ENCODE measurements at places on chromosomes 4 and X.

GRCh38 chr4:188658958-188659522 is 519.8 kb downstream of the TRIML1 start:
- DNase-seq = no peak

DNA sequence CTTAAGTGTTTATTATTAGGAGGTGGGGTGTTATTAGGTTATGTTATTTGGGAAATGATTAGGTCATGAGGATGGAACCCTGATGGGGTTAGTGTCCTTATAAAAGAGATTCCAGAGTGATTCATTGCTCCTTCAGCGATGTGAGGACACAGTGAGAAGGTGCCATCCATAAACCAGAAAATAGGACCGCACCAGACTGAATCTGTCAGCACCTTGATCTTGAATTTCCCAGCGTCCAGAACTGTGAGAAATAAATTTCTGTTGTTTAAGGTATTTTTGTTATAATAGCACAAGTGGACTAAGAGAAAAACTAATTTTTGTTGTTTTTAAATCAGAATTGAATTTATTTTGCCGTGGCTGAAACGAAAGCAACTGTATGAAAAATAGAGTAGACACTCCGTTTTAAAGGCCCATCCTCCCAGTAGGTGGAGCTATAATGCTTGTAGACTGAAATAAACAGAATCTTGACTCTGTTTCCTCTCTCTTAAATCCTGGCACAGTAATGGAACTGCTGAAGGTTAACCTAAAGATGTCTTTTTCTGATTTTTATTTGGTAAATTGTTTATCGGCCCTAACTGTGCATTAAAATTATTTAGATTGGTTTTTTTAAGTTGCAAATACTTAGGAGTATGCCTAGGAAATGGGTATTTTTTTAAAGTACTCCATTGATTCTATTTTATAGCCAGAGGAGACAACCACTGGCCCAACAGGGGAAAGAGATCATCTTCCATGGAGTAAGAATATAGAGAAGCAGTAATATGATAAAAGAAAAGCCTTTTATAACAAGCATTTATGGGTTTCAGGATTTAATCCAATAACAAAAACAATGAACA is 133.2 kb upstream of the ADAMTS3 start:
- peak; percentile 7 for DNase-seq

GRCh38 chrX:138791551-138791950 is 80.0 kb upstream of the FGF13 start:
- DNase-seq = no peak

- DNase-seq = no peak
These were observed 50.8 kb upstream of the PPP2R2C start for GRCh38 chr4:6523251-6523650.

DNA sequence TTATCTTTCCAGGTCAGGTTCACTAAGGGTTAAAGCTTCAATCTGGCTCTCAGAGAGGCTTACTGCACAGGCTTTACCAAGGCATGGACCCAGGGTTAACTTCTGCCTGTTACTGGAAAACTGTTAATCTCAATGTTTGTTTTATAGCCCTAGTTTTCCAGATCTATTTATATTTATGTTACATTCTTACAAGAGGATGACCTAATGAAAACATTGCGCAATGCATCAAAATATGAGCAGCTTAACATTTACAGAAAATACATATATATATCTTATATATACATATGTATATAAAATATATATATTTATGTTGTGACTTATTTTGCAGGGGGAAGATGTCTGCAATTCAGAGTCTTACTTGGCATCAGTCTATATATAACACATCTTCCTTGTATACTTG is 112.3 kb downstream of the PCDH19 start:
- DNase-seq = no peak

- DNase-seq = peak; percentile 34
These were observed 7.5 kb downstream of the STOX2 start for GRCh38 chr4:183912585-183912984.

DNA sequence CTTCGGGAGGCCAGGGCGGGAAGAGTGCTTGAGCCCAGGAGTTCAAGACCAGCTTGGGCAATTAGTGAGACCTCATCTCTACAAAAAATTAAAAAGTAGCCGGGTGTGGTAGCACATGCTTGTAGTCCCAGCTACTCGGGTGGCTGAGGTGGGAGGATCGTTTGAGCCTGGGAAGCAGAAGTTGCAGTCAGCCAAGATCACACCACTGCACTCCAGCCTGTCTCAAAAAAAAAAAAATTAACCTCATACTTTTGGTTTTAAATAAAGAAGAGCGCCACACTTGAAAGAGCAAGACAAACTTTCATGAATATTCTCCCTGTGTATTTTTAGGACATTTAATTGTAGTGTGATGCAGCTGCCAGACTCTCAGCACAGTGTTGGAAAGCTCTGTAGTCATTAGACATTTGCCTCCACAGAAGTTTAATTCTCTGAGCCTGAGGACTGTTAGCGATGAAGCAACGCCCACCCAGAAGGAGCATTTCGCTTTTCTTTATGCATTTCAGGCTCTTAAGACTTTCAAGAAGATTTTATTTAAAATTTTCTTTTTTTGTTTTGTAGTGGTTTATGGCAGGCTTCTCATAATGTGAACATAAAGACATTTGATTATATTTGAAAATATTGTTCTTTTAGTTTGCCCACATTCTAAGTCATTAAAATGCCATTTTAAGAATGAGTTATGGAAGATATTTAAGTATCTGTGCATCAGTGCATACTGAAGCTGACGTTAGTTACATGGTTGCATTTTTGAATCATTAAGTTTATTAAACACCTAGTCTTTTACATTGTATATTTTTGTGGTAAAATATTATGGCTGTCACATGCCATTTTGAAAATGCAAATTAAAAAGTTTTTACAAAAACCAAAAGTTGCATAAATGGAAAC is 45.8 kb downstream of the DCLK2 start:
- DNase-seq = no peak

DNA sequence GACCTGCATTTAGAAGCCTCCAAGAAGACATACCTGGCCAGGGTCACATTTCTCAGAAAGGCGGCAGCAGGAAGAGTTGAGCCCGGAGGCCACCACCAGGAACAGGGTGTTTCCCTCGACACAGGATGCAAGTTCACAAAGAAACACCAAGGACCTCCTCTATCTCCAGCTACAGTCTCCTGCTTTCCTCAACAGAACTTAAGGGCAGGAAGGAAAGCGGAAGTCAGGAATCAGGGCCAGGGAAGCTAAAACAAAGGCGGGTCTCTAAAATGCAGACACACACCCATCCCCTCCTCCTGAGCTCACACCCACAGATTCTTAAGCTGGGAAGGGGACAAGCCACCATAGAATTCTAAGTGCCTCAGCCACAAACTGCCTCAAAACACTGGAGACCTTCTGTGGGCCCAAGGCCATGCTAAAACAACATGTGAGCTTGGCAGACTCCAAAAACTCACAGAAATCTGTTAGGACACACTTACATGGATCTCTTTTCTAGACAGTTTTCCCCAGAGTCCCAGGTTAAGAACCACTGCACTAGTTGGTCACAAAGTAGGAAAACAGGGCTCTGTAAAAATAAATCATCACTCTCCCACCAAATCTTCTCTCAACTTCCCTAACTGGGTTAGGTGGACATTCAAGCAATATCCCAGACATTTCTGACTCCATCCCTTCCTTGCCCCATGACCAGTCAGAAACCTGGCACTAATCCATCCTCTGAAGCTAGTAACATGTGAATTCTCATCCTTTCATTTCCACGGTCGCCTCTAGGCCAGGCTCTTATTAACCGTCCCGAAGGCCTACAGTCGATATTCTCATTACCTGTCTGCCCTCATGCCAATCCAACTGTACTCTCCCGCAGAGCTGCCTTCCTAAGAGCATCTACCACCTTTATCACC is 163.2 kb downstream of the APBB2 start:
- DNase-seq = no peak

DNA sequence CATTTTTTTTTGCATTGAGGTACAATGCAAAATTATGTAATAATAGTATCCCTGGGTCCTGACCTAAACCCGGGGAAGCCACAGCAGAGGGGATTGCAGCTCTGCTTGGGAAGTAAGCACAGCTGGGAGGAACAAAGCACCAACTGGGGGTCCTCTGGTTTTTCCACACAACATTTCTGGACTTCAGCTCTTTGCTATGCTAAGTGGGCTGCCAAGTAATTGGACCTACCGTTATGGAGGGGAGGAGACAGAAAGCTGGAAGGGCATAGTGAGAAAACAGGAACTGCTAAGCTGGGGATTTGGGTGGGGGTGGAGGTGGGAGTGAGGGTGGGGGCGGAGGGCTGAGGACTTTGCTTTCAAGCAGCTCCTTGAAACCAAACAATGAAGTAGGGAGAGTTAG is 183.3 kb downstream of the ZIC3 start:
- DNase-seq = no peak

GRCh38 chrX:72240976-72241375 is 2.1 kb upstream of the ERCC6L start:
- no peak for DNase-seq

DNA sequence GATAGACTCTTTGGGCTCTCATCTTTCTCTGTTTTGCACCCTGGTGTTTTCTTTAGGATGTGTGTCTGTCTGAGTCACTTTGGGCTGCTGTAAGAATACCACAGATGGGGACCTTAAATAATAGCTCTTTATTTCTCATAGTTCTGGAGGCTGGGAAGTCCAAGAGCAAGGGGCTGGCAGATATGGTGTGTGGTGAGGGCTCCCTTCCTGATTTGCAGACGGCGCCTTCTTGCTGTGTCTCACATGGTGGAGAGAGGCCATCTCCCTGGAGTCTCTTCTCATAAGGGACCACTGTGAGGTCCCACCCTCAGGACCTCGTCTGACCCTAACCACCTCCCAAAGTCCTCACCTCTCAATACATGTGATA is 93.7 kb upstream of the ADRA2C start:
- no peak for DNase-seq

- DNase-seq = no peak
These were observed 14.5 kb downstream of the CSF2RA start for GRCh38 chrX:1283093-1283492.

- no peak for DNase-seq
These were observed 12.6 kb downstream of the TLR8 start for GRCh38 chrX:12919051-12919450.

DNA sequence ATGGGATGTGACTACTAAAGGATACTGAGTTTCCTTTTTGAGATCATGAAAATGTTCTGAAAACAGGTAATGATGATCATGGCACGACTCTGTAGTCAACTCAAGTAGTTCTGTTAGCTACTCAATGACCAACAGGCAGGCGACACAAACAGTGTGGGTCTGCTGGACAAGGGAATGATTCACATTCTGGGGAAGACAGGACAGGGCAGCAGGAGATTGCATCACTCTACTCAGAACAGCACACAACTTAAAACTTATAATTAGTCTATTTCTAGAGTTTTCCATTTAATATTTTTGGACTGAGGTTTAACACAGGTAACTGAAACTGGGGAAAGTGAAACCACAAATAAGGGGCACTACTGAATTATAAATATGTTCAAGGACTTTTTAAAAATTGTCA is 365.2 kb downstream of the PRDM5 start:
- no peak for DNase-seq

GRCh38 chr4:94038195-94038594 is 169.5 kb upstream of the SMARCAD1 start:
- DNase-seq = no peak

- peak; percentile 93 for DNase-seq
These were observed 2.8 kb downstream of the VEGFC start for GRCh38 chr4:176789955-176790354.

Data from fibroblast of skin of left quadriceps (primary cell).